ENCODE measurements at places on chromosomes 3 and 15.

GRCh38 chr3:12741209-12741608 lies 17.9 kb downstream of the TMEM40 start:
- DNase-seq, result no peak

- no peak for DNase-seq
These were observed 54.2 kb upstream of the SPATA12 start for GRCh38 chr3:57006179-57006657.

DNA sequence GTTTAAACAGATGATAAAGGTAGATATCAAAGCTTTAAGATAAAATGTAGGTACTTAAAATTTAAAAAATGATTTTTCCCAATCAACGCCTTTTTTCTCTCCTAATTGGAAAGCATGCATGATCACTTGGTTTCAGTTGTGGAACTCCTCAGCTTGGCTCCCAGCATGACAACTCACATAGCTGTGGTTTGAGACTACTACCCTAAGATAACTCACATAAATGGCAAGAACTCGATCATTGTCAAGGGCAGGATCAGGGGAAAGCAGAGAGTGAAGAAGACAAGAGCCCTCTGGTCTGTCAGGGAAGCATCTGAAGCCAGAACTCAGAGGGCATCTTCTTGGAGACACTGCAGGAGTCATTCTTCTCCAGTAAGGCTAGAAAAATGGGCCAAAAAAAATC lies 516.7 kb downstream of the NTRK3 start:
- no peak for DNase-seq

DNA sequence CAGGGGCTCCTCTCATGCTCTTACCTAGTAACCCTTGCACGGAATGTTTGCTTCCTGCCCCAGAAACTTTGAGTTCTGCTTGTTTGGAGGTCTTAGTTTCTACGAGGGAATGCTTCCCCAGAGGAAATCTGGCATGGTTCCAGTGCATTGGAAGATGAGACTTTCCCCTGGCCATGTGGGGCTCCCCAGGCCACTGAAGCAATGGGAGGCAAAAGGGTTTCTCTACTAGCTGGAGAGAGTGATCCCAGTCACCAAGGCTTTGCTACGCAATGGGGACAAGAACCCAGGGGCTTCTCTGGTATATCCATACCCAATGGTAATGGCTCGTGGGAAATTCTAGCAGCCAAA lies 44.2 kb upstream of the RPL32 start:
- DNase-seq, result no peak

GRCh38 chr15:22240403-22240802 lies 160.1 kb downstream of the OR4M2 start:
- DNase-seq, result no peak

GRCh38 chr3:197399486-197399885 lies 101.1 kb upstream of the DLG1 start:
- no peak for DNase-seq

DNA sequence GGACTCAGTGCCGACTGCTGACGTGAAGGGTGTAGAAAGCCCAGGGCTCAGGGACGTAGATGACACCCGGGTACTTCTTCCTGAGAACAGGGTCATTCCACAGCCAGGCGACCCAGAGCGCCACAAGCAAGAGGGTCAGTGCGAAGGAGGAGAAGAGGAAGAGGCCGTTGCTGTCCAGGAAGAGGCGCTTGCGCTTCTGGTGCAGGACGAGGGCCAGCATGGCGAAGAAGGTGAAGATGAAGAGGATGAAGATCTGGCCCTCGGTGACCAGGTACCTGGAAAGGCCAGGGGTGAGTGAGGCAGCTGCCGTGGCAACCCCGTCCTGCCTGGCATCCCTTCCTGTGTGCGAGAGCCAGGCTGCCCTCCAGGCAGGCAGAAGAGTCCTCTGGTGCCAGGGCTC lies 3.0 kb upstream of the CALML4 start:
- no peak for DNase-seq

DNA sequence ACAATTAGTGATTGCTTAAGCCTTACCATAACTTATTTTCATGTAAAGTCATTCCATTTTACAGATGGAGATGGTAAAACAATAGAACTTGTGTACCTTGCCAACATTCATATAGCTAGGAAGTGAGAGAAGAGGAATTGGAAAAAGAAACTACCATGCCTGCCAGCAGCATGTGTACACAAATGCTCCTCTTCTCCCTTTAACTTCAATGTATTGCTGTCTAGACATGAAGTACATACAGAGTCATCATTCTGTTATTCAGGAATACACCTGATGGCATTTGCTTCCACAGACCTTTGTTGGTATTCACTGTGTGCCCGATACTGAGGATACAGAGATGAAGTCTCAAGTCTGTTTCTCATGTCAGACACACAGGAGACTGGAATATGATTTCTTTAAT lies 7.1 kb upstream of the TMEM207 start:
- DNase-seq, result no peak

GRCh38 chr15:39381517-39381916 lies 199.4 kb upstream of the THBS1 start:
- no peak for DNase-seq

Measured in stimulated activated CD8-positive, alpha-beta memory T cell treated with anti-CD3 and anti-CD28 coated beads, Interleukin-15, amount 100 ng/mL, for 24 hours (primary cell).